Naive thymus-derived CD4-positive, alpha-beta T cell (primary cell): ENCODE measurements at places on chromosomes 13 and 19.

- H3K27ac ChIP-seq: no peak overlapping the region
- no peaks in the 10 kb centered on the region for H3K36me3 ChIP-seq
- no peak overlapping the region for H3K4me3 ChIP-seq
- no peaks in the 10 kb centered on the region for H3K27me3 ChIP-seq
Observed at GRCh38 chr13:45295536-45295935, 45.4 kb downstream of the TPT1 start.

DNA sequence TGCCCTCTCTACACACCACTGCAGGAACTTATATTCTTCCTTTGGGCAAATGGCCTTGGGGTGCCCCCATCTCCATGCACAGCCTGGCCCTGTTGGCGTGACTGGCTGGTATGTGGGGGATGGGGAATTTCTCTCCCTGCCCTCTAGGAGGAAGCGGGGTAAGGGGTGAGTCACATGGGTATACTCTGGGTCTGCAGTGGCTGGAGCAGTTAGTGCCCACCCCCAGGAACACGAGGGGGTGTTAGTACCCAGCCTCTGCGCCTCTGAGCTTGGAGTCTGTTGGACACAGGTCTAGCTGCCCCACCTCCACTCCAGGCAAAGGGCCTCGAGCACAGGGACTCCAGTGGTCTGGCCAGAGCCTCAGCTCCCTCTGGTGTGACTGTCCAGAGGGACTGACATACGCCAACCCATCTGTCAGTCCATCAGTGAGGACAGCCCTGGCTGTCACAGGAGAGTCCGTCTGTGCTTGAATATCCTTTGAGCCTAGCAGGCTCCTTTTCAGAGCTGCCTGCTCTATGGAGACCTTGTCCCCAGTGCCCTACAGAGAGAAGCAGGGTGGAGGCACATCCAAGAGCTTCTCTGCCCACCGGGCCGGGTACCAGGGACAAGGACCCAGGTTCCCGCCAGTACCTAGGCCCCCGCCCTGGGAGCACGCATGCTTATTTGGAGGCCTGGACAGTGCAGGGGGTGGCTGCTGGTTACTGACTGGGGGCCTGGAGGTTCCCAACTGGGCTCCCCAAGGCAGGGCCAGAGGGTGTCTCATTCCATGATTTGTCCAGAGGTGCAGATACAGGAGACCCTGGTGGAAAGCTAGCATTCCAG, 66.6 kb downstream of the CHST8 start:
- no peak overlapping the region for H3K27ac ChIP-seq
- H3K27me3 ChIP-seq: no peaks in the 10 kb centered on the region
- DNase-seq: no peak
- no peak overlapping the region for H3K4me3 ChIP-seq
- H3K36me3 ChIP-seq: no peaks in the 10 kb centered on the region

DNA sequence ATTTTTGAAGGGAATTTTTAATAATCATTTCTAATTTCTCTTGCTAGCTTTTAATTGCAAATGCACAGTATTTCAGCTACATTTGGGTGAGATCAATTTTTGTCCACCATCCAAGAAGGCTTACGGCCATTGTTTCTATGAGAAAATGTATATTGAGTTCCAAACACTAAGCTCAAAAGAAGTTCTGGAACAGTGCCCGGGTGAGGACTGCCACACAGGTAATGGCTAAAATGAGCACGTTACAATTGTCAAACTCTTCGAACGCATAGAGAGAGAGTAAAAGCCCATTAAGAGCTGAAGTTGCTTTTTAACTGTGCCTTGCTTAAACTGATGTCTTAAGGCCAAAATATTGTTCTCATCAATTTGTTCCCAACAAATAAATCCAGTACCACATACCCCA, 755.0 kb downstream of the DIAPH3 start:
- H3K36me3 ChIP-seq: no peaks in the 10 kb centered on the region
- H3K27ac ChIP-seq: no peak overlapping the region
- H3K4me3 ChIP-seq: no peak overlapping the region
- H3K4me1 ChIP-seq: no peaks in the 10 kb centered on the region

- H3K4me1 ChIP-seq: no peaks in the 10 kb centered on the region
- no peak overlapping the region for H3K4me3 ChIP-seq
- no peak for DNase-seq
- no peaks in the 10 kb centered on the region for H3K27me3 ChIP-seq
- H3K36me3 ChIP-seq: no peaks in the 10 kb centered on the region
Observed at GRCh38 chr13:44932171-44932849, 57.0 kb downstream of the NUFIP1 start.

DNA sequence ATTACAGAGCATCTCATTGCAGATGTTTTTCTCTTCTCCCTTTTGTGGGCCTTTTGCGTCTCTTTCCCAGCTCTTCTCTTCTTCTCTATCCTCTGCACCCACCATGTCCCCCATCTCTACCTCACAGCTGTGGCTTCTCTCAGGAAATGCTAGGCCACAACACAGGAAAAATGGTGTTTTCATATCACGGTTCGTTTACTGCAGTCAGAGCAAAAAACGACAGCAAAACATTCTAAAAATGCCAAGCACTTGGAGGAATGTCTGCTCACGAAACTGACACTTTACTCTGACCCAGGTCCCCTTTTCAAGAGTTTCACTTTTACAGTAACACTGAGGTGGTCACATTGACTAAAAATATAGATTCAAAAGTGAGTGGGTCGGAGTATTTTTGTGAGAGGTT, 152.2 kb downstream of the DCT start:
- DNase-seq: peak; percentile 53
- peak overlapping the region; percentile 11 for H3K4me3 ChIP-seq
- H3K36me3 ChIP-seq: no peaks in the 10 kb centered on the region
- H3K27me3 ChIP-seq: peaks cover 4% of the 10 kb centered on the region

DNA sequence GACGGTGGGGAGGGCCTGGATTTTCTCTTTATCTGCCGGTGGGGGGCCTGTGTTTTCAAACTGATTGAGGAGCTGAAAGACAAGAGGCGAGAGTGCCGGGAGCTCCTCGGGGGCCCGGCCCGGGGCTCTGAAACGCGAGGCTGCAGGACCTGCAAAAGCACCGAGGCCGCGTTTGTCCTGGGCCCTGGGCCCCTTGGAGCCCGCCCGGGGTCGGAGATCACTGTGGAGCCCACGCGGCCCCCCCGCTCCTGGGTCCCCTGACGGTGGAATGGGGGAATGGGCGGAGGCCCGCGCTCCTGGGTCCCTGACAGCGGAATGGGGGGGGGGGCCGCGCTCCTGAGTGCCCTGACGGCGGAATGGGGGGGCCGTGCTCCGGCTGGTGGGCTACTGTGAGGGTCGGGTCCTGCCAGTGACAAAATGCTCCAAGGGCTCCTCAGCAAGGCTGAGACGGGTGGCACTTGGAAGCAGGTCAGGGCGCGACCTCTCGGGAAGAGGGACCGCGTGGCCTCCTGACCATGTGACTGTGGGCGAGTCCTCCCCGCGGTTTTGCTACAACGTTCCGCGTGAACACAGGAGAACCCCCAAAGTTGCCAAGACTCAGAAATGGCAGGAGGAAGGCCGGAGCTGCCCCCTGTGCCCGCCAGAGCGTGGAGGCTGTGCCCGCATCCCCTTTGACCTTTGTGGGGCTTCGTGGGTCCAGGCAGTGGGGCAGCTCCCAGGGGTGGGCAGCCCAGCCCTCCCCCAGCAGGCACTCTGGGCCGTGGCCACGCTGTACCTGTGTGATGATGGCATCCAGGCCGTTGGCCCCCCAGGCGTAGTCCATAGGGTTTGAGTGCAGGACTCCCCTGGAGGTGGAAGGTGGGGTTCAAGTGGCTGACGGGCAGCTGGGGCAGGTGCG, 9.5 kb downstream of the FGF22 start:
- peaks cover 4% of the 10 kb centered on the region for H3K4me1 ChIP-seq
- H3K27me3 ChIP-seq: no peaks in the 10 kb centered on the region
- no peak overlapping the region for H3K4me3 ChIP-seq
- no peak for DNase-seq
- no peak overlapping the region for H3K27ac ChIP-seq

- H3K4me1 ChIP-seq: no peaks in the 10 kb centered on the region
- no peaks in the 10 kb centered on the region for H3K36me3 ChIP-seq
- DNase-seq: peak; percentile 68
- H3K27me3 ChIP-seq: no peaks in the 10 kb centered on the region
- H3K27ac ChIP-seq: no peak overlapping the region
- H3K4me3 ChIP-seq: no peak overlapping the region
Observed at GRCh38 chr19:35495107-35496064, 5.1 kb upstream of the KRTDAP start.

GRCh38 chr19:15265850-15266248, 33.6 kb upstream of the EPHX3 start:
- H3K36me3 ChIP-seq: peaks cover 18% of the 10 kb centered on the region
- no peak for DNase-seq
- H3K27me3 ChIP-seq: no peaks in the 10 kb centered on the region
- H3K27ac ChIP-seq: no peak overlapping the region
- no peaks in the 10 kb centered on the region for H3K4me1 ChIP-seq

DNA sequence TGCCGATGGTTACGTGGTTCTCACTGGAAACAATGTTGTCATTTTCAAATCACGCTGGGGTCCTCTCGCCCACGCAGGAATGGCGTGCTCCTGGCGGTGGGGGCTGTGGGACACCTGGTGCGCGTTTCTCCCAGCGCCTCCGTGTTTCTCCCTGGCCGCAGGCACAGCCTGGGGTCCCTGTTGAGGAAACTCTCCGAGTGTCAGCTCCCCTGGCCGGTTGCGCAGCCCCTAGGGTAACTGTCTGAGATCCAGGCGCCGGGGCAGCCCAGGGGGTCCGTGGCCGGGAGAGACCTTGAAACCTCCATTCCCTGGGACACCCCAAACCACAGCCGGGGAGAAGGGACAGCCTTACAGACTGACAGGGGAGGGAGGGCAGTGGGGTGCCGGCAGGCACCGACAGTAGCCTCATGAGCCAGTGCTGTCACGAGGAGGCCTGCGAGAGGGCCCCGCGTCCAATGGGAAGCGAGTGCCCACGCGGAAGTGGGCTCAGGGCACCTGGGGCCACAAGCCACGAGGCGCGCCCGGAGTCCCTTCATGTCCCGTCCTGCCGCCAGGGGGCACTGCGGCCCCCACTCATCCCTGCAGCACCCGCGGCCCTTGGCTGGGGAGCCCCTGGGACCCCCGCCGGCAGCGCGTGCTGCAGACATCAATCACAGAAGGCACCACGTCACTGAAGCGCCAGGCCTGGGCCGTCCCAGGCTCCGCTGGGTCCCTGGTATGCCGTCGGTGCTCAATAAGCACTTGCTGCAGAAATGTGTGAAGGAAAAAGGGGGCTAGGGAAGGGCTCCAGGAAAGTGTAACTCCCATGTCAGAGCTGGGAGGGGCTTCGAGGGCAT, 9.5 kb downstream of the ADAMTSL5 start:
- no peaks in the 10 kb centered on the region for H3K36me3 ChIP-seq
- peaks cover 4% of the 10 kb centered on the region for H3K4me1 ChIP-seq
- peaks cover 5% of the 10 kb centered on the region for H3K27me3 ChIP-seq

DNA sequence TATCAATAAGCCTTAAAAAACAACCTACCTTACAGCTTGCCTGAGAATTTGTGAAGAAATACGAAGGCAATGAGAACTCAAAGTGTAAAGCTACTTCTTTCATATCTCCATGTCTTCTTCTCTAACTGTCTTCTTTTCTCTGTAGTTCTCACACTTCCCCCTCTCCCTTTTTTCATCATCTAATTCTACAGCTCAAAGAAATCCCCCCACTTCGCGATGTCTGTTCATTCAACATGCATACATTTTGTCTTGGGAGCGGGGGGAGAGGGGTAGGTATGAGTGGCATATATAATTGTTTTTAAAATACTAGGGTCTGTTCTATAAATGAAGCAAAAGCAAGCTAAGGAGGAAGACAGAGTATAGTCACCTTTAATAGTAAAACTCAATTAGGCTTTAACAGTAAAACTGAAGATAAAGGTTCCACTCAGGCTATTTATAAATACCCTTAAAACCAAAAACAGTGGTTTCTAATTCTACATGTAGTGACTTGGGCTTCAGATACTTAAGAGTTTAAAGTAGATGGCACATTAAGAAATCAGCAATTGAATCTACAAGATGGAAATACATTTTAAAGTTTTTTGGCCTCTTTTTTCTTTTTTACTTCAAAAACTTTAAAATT, 106.9 kb downstream of the KLF12 start:
- DNase-seq: no peak
- H3K27me3 ChIP-seq: no peaks in the 10 kb centered on the region
- H3K36me3 ChIP-seq: no peaks in the 10 kb centered on the region

DNA sequence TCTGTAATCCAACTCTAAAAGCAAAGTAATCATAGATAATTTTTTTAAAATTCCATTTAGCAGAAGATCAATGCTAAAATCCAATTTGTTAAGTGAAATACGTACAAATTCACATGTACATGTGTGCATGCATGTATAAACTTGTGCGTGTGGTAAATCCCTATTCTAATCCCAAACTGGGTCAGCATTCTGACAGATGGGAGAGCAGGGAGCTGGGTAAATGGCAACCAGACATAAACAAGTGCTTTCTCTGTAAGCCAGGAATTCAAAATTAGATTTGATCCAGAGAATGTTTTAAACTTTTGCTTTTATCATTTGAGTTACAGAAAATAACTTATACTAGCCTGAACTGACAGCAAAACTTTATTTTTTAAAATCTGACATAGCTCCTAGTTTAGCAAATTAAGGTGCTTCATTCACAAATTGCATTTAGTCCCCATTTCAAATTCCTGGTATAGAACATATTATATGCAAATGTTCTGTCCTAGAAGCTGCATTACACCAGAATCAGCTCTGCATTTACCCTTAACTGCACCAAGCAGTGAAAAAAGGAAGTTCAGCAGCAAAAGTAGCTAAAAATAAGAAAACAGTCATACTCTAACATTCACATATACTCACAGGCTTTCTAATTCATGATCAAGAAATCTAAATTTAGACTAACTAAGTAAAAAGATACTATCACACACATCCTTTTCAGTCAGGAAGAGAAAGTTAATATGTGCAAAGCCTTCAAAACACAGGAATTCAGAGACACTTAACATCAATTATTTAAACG, 32.6 kb downstream of the UBL3 start:
- DNase-seq: no peak
- H3K27me3 ChIP-seq: no peaks in the 10 kb centered on the region
- H3K4me1 ChIP-seq: no peaks in the 10 kb centered on the region
- H3K36me3 ChIP-seq: no peaks in the 10 kb centered on the region

DNA sequence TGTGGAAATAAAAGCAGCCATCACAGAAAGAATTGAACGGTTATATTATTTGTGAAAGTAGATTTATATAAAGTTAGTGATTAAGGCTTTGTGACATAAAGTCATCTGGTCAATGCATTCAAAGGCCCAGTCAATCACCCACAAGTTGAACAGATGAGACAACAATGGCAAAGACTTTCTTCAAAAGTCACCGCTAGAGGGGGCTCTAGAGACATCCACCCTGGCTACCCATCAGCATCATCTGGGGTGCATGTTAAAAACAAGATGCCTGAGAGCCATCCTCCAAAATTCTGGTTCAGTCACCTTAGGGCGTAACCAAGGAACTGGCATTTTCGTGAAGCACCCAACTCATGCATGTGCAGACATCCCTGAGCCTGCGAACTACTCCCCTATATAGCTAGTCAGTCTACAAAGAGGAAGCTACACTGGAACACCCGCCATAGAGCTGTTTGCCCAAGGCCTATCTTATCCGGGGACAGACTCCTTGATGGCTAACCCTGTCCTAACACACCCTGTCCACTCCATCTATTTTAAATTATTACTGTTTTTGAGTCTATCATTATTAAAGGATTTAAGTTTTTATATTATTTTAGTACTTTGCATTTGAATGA, 970.5 kb downstream of the UQCRFS1 start:
- no peak for DNase-seq
- no peaks in the 10 kb centered on the region for H3K4me1 ChIP-seq
- no peak overlapping the region for H3K4me3 ChIP-seq
- H3K27ac ChIP-seq: no peak overlapping the region
- no peaks in the 10 kb centered on the region for H3K27me3 ChIP-seq
- H3K36me3 ChIP-seq: no peaks in the 10 kb centered on the region

GRCh38 chr19:33781996-33782395, 14.7 kb upstream of the KCTD15 start:
- no peaks in the 10 kb centered on the region for H3K36me3 ChIP-seq
- H3K27ac ChIP-seq: no peak overlapping the region
- DNase-seq: no peak
- no peaks in the 10 kb centered on the region for H3K4me1 ChIP-seq
- no peak overlapping the region for H3K4me3 ChIP-seq
